ENCODE measurements at places on chromosomes 3 and 15. TPM values are rescaled to one million over a fixed set of nuclear protein-coding genes. Genes with fewer than 3 reads are reported as not detected.

The ROBO2 gene
- not detected for total RNA-seq

The MAP2K5 gene
- 3.1 TPM for total RNA-seq

The MYO9A gene
- total RNA-seq = 23.2 TPM

The HRG gene
- total RNA-seq = not detected

The CIDEC gene
- total RNA-seq = not detected

The P3H2 gene
- 9.6 TPM for total RNA-seq

Data from lung microvascular endothelial cell (primary cell).